ENCODE measurements at places on chromosomes 16 and 17.

- peak; percentile 98 for DNase-seq
Observed at GRCh38 chr16:14321542-14321941, 250.4 kb downstream of the MRTFB start.

- no peak for DNase-seq
Observed at GRCh38 chr16:8819411-8820034, 21.9 kb downstream of the PMM2 start.

GRCh38 chr16:25585526-25585925, 106.2 kb upstream of the HS3ST4 start:
- no peak for DNase-seq

GRCh38 chr16:78552106-78552675, 452.7 kb downstream of the WWOX start:
- DNase-seq = no peak

GRCh38 chr16:30472328-30472942, at the start of gene ITGAL:
Gene ITGAL, plus strand, starts transcription at chr16:30472742. Its CDS starts 96 bp downstream, at chr16:30472838.
- DNase-seq = no peak

DNA sequence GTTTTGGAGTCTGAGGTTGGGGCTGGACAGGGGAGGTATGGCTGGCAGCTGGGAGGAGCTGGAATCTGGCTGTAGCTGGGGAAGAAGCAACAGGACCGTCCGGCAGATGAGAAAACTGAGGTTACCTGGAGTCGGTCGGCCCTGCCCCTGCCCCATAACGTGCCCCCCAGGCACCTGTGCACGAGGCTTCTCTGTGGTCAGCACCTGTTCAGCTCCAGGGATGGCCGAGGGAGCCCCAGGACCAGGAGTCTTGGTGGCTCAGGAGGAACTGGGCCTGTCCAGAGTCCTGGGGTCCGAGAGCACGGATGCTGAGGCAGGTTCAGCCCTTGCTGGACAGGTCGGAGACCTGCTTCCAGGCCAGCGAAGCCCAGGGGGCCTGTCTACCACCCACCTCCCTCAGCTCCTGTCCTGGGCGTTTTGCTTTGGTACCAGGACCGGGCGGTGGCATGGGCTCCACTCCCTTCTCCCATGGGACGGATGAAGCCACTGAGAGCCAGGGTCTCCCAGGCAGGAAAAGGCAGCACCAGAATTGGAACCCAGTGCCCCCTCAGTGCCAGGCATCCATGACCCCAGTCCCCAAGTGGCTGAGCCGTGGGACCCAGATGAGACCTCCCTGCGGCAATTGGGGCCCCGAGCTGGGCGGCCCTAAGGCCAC, 17.1 kb upstream of the CBFA2T3 start:
- no peak for DNase-seq

- DNase-seq = no peak
Observed at GRCh38 chr17:8747742-8748141, 3.1 kb upstream of the CCDC42 start.

DNA sequence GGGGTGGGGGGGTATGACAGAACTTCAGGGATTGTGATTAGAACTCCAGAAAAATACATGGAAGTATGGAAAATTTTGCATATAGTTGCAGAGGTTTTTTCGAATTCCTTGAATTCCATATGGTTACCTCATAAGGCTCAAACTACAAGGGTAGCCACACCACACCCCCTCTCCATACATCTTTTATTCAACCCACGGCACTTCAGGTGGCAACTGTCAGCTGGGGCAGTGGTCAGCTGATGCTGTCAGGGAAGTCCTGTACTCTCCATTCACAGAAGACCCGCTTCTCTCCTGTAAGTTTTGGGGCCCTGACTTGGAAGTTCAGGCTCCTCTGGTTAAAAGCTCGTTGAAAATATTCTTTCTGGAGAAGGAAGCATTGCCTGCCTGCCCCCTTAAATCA, 57.5 kb upstream of the CLEC19A start:
- no peak for DNase-seq

- DNase-seq = no peak
Observed at GRCh38 chr17:78655251-78655940, 78.2 kb upstream of the DNAH17 start.

DNA sequence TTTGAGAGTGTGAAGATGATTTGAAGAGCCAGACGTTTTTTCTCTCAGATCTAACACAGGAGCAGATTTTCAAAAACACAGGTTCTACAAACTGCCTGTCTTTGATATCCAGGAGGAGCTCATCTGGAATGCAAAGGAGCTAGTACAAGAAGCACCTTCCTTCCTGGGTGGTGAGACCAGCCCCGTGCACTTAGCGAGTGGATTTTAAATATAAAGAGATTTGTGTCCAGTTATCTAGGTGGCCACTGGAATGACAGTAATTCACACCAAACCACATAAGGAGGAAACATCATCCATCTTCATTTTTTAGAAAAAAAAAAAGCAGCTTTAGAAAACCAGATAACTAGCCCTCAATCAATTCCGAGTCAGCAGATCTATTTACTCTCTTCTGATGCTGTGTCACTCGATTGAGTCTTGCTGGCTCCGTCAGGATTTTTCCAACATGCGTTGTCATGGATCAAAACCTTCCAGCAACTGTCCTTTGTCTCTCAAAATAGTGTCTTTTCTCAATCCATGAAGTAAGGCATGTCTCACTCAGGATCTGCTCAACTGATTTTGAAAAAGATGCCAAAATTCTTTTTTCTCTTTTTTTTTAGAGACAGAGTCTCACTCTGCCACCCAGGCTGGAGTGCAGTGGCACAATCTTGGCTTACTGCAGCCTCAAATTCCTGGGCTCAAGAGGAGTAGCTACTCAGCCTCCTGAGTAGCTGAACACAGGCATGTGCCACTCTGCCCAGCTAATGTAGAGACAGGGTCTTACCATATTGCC, 451.2 kb upstream of the PSMD7 start:
- DNase-seq = no peak

DNA sequence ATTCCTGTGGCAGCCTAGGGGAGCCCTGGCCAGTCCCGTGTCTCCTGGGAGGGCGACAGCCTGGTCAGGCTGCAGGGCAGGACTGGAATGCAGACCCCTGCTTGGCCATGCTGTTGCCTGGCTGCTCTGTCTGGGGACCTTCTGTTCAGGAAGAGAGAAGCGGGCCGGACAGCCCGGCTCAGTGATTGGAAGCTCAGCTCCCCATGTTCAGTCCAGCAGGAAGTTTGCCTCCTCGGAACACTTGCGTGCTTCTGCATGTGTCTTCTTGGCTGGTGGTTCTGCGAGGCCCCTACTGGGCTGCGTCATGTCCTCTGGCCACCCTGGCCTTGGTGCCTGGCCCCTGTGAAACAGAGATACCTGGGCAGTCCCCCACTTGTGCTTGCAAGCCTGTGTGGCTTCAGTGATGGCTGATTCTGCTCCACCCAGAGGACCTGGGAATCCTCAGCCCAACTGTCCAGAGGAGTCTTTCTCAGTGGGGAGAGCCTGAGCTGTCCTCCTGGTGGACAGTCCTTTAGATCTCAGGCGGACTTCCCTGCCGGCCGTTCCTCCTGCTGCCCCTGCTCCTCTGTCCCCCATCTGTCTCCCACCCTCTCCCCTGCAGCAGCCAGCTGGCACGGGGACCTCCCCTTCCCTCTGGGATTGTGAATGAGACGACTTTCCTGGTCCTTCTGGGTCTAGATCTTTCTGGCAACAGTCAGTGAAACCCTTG, 279.5 kb downstream of the SEC14L1 start:
- DNase-seq = no peak

- no peak for DNase-seq
Observed at GRCh38 chr17:82461827-82462524, 3.4 kb downstream of the NARF start.

DNA sequence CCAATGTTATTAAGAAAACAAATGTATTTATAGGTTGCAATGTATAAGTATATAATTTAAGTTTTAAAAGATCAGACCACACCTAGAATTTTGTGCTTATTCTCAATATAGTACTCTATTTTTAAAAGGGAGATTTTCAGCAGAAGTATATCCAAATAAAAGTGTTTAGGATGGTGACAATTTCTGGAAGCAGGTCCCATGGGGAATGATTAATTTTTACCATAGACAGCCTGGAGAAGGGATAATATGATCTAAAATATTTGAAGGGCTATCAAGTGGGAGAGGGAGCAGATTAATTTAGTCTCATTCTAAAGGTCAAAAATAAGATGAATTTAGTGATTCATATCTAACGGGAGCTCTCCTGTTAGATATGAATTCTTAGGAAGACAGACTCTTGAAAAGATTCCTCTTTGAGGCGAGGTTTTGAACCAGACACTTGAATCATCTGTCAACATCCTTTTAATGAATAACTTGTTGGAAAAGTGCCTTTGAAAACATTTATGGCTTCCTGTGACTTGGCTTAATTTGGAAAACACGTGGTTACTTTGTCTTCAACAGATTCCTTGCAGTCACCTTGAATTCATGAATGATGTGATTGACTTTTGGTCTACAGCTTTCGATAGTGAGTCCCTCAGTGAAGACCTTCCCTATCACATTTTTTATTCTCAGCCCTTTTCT, 29.3 kb upstream of the SMIM36 start:
- DNase-seq = no peak

GRCh38 chr17:70080541-70081347, 5.7 kb downstream of the KCNJ16 start:
- no peak for DNase-seq

GRCh38 chr16:47461598-47462266, 601 bp downstream of the PHKB start:
- DNase-seq = no peak

DNA sequence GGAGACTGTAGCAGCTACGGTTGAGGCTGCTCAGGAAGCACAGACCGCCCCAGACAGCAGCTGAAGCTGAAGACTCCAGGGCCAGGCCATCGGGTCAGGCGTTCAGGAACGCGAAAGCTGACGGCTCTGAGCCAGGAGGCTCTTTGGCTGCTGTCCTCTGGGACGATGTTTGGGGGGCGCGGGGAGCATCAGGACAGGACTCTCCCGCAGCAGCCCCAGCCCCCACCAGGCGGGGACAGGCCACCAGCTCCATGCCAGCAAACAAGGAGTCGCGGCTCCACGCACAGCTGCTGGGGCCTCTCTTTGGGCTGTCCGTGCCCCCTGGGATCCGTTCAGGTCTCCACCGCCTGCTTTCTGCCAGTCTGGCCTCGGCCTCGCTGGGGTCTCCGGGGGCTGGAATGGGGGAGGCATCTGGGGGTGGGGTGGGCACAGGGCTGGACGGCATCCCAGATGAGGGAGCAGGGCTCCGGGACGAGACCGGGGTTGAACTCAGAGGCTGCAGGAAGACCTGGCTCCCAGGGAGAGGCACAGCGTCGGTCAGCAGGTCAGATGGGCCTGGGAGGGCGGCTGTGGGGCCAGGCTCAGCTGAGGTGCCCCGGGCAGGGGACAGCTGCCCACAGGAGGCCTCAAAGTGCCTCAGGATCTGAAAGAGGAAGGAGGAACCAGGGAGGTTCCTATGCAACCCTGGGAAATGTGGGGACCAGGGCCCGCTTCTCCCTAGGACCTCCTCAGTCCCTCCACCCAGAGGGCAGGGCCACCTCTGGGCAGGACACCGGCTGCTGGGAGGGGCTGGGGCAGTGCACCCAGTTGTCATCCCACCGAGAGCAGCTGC, 6.3 kb upstream of the CEP131 start:
- DNase-seq = no peak

GRCh38 chr16:69286941-69287713, 24.0 kb upstream of the VPS4A start:
- DNase-seq = peak; percentile 51

DNA sequence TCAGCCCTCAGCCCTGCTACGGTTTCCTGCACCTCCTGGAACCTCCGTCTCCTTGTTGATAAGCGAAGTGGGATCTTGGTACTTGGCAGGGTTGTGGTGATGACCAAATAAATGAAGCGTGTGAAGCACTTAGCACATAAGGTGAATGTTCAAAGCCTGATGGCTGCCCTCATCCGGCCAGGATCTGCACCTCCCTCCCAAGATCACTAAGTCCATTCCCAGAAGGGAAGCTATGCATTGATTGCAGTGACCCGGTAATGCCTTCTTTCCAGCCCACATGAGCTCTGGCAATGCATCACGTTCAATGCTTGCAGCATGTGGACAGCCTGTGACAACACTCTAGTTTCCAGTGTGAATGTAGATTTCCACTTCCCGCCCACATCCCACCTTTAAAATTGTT, 24.9 kb upstream of the RHOT1 start:
- no peak for DNase-seq
